ENCODE measurements at places on chromosomes 1 and 21.

- DNase-seq: no peak
These were observed 4.9 kb downstream of the MDM4 start for GRCh38 chr1:204520834-204521709.

DNA sequence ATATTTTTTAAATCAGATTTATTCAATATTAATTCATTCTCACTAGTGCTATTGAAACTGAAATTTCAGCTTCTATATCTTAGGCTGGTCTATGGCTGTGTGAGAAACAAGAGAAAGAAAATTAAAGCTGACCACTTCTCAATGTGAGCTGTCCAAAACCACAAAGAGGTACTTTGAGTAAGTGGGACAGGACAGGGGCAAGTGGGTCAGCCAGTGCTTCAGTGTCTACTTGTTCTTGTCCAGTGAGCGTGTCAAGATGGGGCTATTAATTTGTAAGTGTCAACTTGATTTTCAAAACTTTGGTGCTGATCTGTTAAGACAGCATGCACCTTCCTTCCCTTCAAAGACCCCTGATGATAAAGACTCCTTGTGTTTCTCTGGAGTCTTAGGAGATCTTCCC lies 533.9 kb downstream of the PLPP3 start:
- no peak for DNase-seq

GRCh38 chr1:208006258-208006920 lies 95.5 kb upstream of the CD34 start:
- DNase-seq: no peak

DNA sequence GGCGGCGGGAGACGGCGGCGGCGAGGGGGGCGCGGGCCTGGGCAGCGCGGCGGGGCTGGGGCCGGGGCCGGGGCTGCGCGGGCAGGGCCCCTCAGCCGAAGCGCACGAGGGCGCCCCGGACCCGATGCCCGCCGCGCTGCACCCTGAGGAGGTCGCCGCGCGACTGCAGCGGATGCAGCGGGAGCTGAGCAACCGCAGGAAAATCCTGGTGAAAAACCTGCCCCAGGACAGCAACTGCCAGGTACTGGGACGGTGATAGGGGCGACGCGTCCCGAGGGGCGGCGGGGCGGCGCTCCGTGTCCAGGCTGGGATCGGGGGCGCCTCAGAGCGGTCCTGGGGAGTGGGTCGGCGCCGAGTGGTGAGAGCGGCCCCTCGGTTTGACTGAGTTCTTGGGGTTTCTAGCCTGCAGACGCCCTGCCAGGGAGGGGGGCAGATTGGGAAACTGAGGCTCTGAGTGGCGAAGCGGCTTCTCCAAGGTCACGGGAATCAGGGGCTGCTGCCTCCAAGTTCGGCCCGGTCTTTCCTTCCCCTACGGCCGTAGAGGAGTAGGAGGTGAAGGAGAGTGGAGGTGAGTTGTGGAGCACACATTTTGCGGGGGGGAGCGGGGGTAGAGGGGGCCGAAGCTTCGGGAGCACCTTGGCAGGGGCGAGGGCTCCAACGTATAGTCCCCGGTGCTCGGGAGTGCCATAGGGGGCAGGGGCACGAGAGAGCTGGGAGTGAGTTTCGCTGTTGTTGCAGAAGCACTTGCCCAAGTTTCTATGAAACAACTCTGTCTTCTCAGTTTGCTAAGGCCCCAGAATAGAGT lies 508 bp downstream of the RAVER2 start:
- DNase-seq: no peak

DNA sequence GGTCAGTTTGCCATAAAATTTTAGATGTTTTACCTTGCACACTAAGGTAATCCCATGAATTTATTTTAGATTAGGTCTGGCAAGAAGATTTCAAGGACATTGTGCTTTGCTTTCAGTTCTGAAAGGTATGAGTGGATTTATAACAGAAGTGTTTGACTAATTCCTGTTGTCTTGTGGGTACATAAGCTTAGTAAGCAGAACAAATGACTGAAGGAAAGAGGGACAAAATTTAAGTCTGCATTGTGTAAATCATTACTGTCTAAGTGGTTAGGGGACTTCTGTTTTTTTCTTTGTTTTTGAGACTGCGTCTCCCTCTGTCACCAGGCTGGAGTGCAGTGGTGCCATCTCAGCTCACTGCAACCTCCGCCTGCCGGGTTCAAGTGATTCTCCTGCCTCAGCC lies 60.1 kb downstream of the PKN2 start:
- no peak for DNase-seq

DNA sequence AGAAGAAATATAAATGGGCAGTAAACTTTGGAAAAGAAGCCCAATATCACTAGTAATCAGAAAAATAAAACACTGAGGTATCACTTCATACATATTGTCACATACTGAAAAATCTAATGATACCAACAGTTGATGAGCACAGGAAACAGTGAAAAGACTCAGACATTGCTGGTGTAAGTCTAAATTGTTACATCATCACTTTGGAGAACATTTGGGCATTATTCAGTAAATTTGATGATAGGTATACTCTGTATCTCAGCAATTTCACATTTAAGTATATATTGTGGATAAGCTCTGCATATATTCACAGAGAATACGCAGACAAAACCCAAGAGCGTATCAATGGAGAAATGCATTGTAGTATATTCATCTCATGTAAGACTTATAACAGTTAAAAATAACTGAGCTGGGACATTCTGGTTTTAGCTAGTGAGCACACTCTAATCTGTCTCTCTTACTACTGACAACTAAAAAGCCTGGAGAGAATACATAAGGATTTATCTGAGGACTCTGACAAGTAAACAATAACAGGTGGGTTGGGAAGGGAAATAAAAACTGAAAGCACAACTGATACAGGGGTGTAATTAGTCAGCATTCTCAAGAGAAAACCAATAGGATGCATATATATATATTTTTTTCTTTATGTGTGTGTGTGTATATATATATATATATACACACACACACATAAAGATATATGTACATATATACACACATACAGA lies 212.7 kb upstream of the JUN start:
- no peak for DNase-seq

Measured in midbrain (tissue), 1 donor.